ENCODE measurements at places on chromosomes 3 and 15.

DNA sequence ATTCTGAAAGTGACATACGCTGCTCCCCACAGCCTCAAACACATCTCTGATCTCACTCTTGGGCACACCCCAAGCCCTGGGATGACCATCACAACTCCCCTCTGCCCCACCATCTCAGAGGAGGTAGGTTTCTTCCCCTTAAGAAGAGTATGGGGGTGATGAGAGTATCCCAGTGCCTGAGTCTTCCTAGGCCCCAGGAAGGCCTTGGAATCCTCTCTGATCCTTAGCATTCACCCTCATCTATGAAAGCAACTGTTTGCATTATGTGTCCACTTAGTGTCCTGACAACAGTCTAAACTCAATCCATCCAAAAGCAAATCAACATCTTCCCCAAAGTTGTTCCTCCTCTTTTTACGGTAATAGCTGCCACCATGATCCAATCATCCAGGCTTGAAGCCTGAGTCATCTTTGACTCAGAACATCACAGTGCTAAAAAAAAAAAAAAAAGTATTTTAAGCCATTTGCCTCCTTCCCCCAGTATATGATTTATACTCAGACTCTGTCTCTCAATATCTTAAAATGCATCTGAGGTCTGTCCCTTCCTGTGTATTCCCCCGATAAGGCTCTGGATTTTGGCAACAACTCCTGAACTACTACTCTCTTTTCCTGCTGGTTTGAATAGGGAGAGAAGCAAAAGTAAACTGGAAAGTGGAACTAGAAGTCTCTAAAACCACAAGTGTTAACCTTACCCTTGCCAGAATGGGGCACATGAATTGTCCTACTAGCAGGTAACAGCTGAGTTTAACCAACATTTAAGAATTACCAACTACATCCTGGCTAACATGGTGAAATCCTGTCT is 22.5 kb downstream of the POPDC2 start:
- no peak for DNase-seq

DNA sequence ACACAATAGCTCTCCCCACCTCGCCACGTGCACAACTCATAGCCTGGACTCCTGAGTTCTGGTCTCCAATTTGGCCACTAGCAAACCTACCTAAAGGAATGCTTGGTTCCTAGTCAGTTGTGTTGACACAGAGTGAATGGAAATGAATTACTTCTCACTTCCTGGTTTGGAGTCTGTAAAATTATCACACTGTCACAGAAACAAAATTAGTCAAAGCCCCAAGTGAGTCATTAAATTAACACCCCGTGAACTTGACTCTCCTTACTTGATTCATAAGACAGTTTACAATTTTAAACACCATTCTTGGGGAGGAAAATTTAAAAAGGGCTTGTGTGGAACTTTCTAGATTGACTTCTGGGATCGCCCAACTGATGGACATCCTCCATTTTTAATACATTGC is 276.2 kb upstream of the CTNNB1 start:
- DNase-seq, result no peak

- no peak for DNase-seq
These were observed 325.4 kb downstream of the UACA start for GRCh38 chr15:70437882-70438451.

- no peak for DNase-seq
These were observed 262.0 kb downstream of the SHOX2 start for GRCh38 chr3:157844216-157844615.

DNA sequence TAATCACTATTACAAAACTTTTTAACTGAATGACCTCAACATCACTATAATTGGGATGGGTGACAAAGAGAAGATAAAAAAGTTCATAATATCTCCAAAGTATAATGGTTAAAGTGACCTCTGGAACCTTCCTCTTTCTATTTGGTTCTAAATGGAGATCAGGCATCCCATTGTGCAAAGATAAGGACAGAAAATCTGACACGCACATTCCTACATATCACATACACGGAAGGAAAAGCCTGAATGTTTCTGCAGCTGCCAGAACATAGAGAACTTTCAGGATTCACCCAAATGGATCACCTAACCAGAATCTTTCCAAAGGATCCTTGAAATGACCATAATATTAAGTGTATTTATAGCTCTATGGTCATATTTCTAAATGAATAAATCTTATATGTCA is 128.2 kb downstream of the TFDP2 start:
- no peak for DNase-seq

- no peak for DNase-seq
These were observed 211.7 kb downstream of the ZIC1 start for GRCh38 chr3:147620906-147621305.

- no peak for DNase-seq
These were observed 32.1 kb upstream of the TJP1 start for GRCh38 chr15:29854413-29854812.

DNA sequence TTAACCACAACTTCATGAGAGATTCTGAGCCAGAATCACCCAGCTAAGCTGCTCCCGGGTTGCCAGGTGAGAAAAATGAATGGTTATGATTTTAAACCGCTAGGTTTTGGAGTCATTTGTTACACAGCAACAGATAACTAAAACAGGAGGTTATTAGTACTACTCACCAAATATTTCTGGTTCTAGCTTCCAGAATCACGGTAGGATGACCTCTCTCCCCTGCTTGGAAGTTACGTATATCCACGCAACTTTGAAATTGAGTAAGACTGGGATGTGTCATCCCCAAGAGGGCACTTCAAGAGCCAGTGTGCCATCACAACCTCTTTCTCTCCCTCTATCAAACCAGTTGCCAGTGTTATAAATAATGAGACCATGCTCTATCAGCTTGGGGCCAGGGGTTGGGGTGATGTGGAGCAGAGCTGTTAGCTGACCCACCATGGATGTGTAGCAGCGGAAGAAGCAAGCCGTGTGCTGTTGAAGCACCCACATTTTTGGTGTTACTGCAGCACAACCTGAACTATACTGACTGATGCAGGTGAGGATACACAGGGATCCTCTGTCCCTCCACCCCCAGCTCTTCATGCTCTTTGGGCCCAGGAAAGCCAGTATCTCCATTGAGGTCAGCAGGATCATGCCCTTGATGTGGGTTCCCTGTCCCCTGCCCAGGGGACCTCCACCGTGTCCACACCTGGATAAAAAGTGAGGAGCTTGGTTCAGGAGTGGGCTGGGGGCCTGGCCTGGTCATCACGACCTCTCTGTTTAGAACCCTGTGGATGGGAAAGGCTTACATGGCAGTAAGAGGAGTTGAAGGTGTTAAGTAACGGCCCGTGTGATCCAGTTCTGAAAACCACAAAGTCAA is 19.4 kb upstream of the ALDH1A3 start:
- DNase-seq, result no peak

- DNase-seq, result no peak
These were observed 10.8 kb upstream of the ZFYVE19 start for GRCh38 chr15:40796041-40796440.

- no peak for DNase-seq
These were observed 431.8 kb downstream of the TBL1XR1 start for GRCh38 chr3:176765382-176765900.

- no peak for DNase-seq
These were observed 255.8 kb downstream of the MEIS2 start for GRCh38 chr15:36844534-36844998.

DNA sequence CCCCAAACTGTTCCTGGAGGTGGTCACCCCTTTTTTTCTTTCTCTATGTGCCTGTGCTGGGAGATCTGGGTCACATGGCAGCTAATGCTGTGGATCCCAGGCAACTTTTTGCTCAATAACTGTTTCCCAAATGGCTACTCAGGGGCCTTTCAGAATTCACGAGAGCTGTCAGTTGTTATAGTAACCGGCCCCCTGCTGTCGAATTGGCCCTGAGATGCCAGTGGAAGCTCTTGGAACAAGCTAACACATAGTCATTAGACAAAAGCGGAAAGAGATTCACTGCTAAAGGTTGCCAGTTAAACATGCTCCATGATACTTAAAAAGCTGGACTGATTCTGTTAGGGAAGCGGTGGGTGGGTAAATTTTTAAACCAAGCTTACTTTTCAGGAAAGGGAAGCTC is 144.1 kb downstream of the FEZF2 start:
- DNase-seq, result no peak

DNA sequence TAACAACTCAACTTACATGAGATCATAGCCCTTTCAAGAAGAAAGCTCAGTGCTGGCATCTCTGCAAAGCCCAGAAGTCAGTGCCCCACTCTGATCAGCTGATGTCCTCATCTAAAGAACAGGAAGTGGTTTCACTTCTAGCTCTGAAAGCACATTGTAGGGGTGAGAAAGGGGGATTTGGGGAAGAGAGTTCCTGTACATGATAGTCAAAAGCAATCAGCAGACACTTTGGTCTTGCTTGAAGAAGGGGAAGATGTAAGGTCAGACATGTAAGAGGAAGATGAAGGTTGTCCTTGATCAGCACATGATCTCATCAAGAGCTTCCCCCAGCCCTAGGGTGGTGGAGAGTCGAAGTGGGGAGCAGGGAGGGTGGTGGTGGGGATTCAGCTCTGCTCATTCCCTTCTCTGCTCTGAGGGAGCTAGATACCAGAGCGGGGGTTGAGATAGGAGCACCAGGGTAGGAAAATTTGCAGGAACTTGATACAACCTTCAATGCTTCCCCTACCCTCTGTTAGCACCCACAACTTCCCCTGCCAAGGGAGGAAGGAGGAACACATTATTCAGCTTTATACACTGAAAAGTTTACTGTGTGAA is 76.4 kb upstream of the ETV5 start:
- no peak for DNase-seq

DNA sequence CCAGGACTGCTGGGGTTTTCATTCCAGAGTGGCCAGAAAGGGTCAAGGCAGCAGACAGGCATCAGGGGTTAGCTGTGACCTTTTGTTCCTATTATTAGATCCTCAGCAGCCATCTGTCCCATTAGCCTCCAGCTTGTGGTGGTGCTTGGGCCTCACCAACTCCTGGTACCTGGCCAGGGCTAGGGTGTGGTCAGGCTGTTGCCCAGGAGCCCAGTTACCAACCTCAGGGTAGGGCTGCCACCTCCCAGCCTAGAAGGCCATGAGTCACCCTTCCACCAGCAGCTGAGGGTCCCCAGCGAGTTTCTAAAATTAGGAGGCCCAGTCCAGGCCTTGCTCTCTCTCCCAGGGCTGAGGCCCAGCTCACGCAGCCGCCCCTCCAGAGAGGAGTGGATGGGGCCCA is 12.2 kb downstream of the TMEM43 start:
- no peak for DNase-seq

DNA sequence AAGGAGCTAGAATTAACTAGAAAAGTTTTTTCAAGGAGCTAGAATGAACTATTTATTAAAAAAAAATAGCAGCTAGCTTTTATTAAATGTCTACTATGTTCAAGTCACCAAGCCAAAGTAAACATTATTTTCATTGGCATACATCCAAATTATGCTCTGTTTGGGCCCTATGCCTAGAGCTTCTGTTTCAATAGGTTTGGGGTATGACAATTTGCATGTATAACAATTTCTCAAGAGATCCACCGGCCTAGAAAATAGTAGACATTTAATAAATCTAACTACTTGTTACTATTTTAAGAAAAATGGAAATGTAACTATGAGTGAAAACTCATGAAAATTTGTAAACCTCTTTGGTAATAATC is 8.0 kb downstream of the GABRR3 start:
- DNase-seq, result no peak

DNA sequence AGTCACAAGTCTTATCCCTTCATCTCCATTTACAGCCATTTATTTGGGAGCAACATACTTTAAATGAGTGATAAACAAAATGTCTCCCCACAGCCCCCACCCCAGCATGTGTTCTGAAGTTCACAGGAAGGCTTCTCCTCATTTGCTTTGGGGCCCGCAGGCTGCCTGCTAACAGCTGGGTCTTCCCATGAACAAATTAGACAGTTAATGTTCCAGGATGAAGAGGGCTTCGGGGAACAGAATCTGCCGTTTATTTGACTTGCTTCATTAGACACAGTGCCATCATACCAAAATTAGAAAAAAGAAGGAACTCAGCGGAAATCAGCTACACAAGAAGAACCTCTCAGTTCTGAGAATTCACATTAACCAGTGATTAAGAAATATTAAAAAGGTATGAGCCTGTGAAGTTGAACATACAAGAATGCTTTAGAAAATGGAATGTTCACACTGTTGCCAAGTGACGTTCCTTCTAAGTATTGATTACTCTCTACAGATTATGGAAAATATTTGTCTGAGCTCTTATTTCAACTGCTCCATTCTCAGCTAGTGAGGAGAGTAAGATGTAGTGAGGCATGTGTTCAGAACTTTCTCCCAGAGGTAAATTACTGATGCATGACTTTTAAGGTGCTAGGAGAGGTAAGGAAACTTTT is 107.5 kb upstream of the THBS1 start:
- no peak for DNase-seq

GRCh38 chr15:38242055-38242454 is 10.6 kb upstream of the SPRED1 start:
- no peak for DNase-seq

GRCh38 chr3:169914321-169914720 is 2.9 kb downstream of the SAMD7 start:
- DNase-seq, result no peak

DNA sequence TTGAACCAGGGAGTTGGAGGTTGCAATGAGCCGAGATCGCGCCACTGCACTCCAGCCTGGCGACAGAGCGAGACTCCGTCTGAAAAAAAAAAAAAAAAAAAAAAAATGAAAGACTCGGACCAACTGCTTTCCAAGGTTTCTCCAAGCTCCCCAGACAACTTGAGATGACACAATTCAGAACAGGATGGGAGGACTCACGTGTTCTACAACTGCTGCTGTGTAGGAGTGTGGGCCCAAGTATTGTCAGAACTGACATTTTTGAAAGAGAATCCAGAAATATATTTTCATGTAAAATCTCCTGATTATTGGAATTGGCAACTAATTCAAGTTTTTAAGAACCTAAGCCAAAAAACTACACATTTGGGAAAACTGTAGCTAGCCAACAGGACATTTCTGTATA is 109.5 kb upstream of the ETV5 start:
- DNase-seq, result no peak

DNA sequence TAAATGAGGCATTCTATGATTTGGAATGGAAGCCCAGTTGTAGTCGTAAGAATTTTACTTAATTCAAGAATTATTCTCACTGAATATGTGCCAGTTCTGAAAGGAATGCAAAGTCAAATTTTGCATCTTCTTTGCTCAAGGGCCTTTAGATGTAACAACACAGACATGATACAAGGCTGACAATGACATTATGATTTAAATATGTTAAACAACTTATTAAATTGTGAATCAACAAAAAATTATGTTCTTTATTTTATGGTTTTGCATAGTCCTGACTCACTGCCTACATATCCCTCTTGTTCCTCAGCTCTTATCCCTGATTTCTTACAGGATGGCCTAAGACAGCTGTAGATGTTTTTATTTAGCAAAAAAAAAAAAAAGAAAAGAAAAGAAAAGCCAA is 170.9 kb upstream of the NR2E3 start:
- no peak for DNase-seq

- no peak for DNase-seq
These were observed 31.1 kb downstream of the CYP11A1 start for GRCh38 chr15:74336061-74337005.

- DNase-seq, result no peak
These were observed 224.1 kb upstream of the TRIM42 start for GRCh38 chr3:140453750-140454149.

- DNase-seq, result no peak
These were observed 349 bp downstream of the PLXNA1 start for GRCh38 chr3:126983276-126983652.

- DNase-seq, result no peak
These were observed 34.9 kb upstream of the SNRPA1 start for GRCh38 chr15:101329867-101330380.

GRCh38 chr3:184549796-184550577 is 11.6 kb upstream of the EPHB3 start:
- DNase-seq, result no peak

Data from activated naive CD4-positive, alpha-beta T cell treated with Interleukin-2 at 50 U/mL for 16 hours (primary cell).